ENCODE measurements at places on chromosomes 5 and 9.

GRCh38 chr9:133713960-133714495 is 24.1 kb downstream of the SARDH start:
- DNase-seq: no peak

GRCh38 chr5:116076496-116076895 is 8.3 kb upstream of the COMMD10 start:
- no peak for DNase-seq

GRCh38 chr9:107874137-107874536 is 384.6 kb upstream of the KLF4 start:
- DNase-seq: no peak

GRCh38 chr5:32388432-32389129 is 56.0 kb downstream of the ZFR start:
- no peak for DNase-seq

- no peak for DNase-seq
Measured at GRCh38 chr9:133737774-133738639, at the start of gene SARDH. Gene SARDH (minus strand): TSS chr9:133738352. CDS start chr9:133734173, 4,179 bp downstream.

GRCh38 chr5:669842-670395 is 23.2 kb downstream of the TPPP start:
- no peak for DNase-seq

GRCh38 chr9:35110327-35110761 is 5.3 kb downstream of the ATOSB start:
- DNase-seq: no peak

DNA sequence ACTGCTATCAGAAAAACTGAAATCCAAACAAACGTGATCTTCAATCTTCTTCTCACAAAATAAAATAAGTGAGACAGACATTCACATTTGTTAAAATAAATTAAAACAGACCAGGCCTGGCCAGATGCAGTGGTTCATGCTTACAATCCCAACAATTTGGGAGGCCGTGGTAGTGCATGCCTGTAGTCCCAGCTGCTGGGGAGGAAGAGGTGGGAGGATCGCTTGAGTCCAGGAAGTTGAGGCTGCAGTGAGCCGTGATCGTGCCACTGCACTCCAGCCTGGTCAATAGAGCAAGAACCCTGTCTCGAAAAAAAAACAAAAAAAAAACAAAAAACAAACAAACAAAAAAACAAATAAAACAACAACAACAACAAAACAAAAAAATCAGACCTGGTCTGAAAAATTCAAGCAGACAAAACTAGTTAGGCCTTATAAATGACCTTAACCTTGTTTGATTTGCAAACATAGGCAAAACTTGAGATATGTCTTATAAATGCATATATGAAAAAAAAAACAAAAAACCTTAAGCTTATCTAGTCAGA is 10.8 kb downstream of the MAPKAP1 start:
- no peak for DNase-seq

GRCh38 chr5:9545136-9545991 is 511 bp downstream of the SEMA5A start:
- DNase-seq: no peak

DNA sequence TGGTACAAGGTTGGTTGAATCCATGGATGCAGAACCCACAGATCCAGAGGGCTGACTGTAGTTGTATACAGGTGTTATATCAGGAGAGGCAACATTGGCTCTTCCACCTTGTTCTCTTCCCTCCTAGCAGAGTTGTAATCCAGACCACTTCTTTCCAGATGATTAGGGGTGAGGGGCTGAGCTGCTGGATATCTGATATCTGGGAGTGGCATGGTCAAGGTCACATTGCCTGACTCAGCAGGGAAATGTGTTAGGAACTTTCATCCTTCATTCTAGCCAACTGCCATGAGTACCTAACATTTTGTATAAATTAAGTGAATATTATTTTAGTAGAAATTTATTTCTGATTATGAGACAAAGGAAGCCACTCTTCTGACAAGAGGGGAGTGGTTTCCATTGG is 7.3 kb downstream of the DAPK1 start:
- no peak for DNase-seq

DNA sequence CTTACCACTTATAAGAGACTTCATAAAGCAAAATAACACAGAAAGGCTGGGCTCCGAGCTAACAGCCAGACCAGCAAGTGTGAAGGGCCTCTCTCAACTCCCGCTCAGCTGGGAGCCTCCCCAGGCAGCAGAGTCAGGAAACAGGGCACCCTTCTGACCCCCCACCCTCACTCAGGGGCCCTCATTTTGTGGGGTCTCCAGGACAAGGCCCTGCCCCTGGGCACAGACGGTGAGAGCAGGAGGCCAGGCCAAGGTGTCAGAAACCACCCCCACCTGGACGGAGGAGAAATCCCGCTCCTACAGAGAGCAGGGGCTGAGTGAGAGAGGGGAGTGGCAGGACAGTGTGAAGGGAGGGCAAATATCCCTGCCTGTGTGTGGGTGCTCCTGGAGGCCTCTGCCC is 135.8 kb upstream of the FOXD4L5 start:
- no peak for DNase-seq

GRCh38 chr5:170389550-170389892 is 354 bp upstream of the KCNMB1 start:
- DNase-seq: no peak

GRCh38 chr9:18437315-18438201 is 36.4 kb upstream of the ADAMTSL1 start:
- no peak for DNase-seq

DNA sequence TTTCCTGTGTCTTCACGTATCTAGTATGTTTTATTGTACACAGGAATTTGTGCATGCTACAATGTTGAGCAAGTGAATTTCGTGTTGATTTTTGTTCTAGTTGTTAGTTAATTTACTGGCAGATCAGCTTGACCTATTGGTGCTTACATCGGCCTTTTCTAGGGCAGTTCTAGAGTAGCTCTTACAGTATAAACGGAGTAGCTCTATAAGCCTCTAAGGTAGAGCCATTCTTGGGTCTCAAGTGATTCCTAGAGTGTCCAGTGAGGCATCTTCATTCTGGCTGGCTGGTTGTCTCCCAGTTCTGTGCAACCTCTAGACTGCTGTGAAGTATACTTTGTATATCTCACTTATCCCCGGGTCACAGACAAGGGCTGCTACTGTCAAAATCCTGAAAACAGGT is 364.6 kb downstream of the CDH10 start:
- no peak for DNase-seq

GRCh38 chr9:77541600-77541999 is 106.5 kb downstream of the GNA14 start:
- no peak for DNase-seq

DNA sequence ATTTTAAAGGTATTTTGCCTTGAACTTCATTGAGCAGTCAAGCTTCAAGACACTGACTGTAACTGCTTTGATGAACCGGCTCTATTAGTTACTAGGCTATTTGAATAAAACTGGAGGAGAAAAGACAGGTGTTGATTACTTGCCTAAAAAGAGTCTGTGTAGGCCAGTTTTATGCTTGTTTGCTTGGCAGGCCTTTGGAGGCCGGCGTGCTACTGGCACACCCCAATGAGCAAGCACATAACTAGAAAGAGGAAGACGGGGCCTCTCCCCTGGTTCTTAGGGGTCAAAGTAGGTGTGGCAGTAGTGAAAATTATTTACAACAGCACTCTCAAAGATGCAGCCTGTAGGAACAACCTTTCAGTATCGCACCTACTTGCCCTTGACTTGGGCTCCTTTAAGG is 2.1 kb upstream of the ZFR start:
- DNase-seq: no peak

- DNase-seq: no peak
Measured at GRCh38 chr5:3276896-3277295, 318.7 kb upstream of the IRX1 start.

DNA sequence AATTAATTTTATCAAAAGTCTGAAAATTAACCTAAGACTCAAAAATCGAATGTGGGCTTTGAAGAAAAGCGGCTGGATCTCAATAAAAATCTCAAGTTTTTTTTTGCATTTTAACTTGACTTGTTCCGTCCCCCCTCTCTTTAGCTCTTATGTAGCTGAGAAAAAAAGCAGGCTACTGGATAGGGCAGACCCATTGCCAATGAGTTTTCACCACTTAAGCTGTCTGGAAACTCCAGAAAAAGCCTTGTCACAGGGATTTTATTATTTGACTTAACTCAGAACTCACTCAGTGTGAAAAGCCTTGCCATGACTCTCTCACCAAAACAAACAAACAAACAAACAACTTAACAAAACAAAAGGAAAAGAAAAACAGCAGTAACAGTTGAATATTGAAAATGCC is 247.4 kb downstream of the CDH9 start:
- DNase-seq: no peak

GRCh38 chr5:65037831-65038815 is 269.4 kb downstream of the CWC27 start:
- no peak for DNase-seq

Data from epithelial cell of prostate (primary cell).